ENCODE measurements at places on chromosomes 12 and 14.

- no peak for DNase-seq
These were observed 207.4 kb downstream of the TMEM132D start for GRCh38 chr12:129696405-129696804.

DNA sequence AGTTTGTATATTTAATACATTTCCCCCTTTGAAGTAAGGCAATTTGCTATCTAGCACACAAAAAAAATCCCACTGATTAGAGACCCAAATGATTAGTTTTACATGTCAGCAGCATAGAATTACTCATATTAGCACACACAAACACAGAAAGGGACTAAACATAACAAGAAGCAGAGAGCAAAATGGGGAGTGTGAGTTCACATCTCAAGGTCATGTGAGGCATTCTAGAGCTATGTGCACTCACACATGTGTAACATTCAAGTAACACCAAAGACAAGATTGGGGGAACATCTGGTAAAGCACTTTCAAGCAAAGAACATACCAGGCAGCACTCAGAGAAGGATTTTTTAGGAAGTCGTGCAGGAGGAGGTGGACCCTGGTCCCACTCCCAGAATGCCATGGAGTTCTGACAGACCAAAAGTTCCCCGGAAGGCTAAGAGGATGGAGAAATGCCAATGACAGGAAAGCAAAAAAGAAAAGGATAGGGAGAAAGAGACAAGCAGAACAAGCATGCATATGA is 105.8 kb upstream of the SINHCAF start:
- peak; percentile 48 for DNase-seq

DNA sequence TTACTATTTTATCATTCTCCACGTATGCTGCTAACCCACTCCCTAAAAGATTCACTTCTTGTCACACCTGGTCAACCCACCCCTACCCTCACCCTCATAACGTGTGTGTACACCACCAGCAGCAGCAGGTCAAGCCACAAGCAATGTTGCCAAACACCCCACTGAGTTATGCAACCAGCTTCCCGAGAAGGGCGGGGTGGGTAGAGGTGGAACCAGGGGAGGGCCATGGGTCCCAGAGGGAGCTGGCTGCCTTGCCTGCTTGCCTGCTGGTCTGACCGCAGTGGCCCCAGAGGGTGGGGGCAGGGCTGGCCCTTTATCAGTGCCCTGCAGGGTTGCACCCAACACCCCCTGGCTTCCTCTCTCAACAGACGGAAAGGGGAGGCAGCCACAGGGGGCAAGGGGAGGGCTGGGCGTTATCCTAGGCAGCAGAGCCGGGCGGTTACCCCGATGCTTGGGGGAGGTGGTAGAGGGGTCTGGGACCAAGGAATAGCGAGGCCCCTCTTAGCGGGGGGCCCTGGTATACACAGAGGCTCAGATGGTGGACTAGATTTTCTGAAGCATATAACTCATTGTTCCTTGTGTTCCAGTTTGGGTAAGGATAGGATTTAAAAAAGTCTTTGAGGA is 3.5 kb upstream of the NFE2 start:
- no peak for DNase-seq

GRCh38 chr14:102491786-102492530 is 17.6 kb downstream of the ANKRD9 start:
- no peak for DNase-seq

- DNase-seq = no peak
These were observed 389.0 kb upstream of the RPL10L start for GRCh38 chr14:47040550-47040949.

DNA sequence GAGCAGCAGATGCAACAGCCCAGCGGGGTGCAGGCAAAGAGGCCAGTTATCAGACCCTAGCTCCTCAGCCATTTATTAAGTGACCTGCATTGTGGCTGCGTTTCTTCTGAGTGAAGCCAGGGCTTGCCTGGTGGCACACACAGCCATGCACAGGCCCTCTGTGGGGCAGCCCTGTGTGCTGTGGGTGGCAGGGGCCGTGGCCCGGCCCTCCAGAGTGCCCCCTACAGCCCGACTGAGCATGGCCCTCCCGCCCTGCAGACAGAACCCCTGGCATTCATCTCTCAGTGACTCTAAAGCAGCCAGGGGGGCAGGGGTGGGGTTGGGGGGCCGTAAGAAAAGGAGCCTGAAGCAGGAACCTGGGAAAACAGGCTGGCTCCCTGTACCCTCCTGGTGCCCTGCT is 226.0 kb upstream of the PWP1 start:
- no peak for DNase-seq

GRCh38 chr12:4586500-4586899 is 24.5 kb downstream of the DYRK4 start:
- no peak for DNase-seq

DNA sequence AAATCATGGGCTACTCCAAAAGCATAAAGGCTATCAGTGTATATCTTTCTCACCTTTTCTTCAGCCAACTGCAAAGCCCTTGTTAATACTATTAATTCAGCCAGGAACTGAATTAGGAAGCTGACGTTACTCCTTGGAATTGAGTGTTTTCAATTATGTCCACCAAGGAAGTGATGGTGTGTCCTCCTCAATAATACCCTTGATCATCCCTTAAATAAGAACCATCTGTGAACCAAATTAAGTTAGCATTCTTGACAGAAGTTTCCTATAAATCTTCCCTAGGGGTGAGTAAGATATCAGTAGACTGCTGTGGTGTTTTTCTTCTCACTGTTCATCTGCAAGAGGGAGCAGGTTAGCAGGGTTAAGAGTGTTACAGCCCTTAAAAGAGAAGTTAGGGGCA is 252.3 kb upstream of the AVPR1A start:
- DNase-seq = no peak

DNA sequence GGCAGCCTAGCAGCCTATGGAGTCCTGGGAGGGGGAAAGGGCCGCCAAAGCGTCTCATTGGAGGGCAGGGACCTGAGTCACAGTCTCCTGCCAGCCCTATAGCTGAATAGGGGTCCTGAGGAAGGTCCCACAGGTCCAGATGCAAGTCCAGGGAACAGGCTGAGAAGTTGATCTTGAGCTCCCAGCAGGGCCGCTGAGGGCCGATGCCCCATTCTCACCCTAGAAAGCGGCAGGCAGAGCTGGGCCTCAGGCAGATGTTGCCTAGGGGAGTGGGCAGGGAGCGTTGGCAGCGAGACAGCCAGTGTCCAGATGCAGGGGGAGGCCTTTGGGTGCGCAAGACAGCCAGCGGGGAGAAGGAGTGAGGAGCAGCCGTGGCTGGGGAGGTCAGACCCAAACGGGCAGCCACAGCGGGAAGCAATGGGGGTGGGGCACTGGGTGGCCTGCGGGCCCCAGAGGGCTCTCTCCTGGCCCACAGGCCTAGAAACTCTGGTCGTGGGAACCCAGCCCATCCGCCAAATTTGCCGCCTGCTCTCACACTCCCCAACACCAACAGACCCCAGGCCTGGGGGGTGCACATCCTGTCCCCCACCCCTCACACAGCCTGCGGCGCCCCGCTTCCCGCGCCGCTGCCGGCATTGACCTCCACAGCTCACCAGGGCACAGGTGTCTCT is 1.1 kb downstream of the HDAC7 start:
- no peak for DNase-seq

GRCh38 chr12:4044101-4044500 is 170.9 kb upstream of the PARP11 start:
- no peak for DNase-seq

Measured in AG04450 (cell line).